ENCODE measurements at places on chromosomes 13 and 19.

DNA sequence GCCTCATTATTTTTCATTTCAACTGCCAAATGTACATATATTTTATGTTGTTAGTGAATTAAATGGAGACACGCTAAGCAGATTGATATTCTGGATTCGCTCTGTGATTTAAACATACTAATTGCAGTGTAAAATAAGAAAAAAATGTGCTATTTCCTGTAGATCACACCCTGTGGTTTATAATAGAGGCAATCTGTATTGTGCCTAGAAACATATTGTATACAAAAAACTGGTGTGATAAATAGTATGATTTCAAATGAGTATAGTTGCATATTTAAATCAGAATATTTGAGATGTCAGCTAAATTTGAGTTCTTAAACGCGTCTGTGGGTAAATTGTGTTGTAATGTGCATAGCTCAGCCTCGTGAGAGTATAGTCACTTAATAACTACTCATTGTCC lies 643.9 kb downstream of the TBC1D4 start:
- DNase-seq, result no peak

GRCh38 chr19:42553292-42554045 lies 25.2 kb upstream of the CEACAM1 start:
- DNase-seq, result no peak

DNA sequence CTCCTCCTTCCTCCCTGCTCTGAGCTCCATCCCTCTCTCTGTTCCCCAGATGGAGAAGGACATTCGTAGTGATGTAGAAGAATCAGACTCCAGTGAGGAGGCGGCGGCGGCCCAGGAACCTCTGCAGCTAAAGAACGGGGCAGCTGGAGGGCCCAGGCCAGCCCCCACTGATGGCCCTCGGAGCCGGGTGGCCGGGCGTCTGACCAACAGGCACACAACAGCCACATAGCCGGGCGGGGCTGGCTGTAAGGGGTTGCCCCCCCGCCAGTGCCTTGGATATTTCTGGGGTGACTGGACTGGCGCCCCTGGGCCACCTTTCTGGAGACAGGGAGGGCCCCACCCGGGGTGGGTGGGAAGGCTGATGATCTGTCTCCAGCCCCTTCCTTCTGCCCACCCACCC lies 46.3 kb downstream of the CD320 start:
- no peak for DNase-seq

GRCh38 chr13:45206340-45206739 lies 5.5 kb upstream of the KCTD4 start:
- no peak for DNase-seq

DNA sequence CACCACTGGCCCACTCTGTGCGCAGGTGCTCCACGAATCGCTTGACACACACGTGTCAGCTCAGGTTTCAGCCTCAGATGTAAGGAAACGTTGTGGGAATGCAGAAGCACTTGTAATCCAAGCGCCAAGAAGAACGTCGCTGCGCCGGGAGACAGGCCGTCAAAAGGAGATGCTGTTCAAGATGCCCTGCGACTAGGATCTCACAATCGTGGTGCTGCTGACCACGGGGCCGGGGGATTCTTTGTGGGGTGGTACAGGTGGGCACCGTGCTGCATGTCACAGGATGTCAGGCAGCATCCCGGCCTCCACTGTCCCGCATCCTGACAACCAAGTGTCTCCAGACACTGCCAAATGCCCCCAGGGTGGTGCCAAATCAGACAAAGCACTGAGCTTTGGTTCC lies 16.9 kb upstream of the SIGLEC11 start:
- no peak for DNase-seq

DNA sequence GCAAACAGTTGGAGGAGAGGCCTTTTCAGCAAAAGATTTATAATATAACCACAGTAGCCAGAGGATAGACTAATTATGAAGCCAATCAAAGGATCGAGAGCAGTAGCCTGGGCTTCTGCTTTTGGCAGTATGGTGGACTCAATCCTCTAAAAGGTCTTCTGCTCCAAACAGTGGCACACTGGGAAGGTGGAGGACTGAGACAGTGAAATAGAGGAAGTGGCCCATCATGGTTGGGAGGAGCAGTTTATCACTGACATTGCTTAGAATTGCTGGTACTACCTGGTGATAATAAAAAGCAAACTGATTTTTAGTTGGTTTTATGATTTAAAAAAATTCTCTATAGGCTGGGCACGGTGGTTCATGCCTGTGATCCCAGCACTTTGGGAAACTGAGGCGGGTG lies 20.9 kb upstream of the PLAUR start:
- DNase-seq, result no peak

- DNase-seq, result no peak
Measured at GRCh38 chr13:25692099-25692498, 320.3 kb downstream of the ATP8A2 start.

GRCh38 chr13:75445717-75446499 lies 36.1 kb downstream of the TBC1D4 start:
- no peak for DNase-seq

- DNase-seq, result no peak
Measured at GRCh38 chr19:39997638-39998216, 867 bp downstream of the ZNF546 start.

DNA sequence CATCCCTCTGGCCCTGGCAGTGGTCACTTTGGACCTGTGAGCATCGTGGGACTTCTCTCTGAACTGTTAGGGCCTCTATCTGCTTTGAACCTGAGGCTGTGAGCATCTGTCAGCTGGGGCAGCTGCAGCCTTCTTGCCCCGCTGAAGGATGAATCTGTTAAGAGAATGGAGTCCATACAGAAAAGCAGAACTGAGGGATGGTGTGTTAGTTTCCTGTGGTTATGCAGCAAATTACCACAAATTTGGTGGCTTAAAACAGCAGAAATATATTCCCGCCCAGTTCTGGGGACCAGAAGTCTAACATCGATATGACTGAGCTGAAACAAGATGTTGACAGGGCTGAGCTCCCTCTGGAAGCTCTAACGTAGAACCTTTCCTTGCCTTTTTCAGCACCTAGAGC lies 1.6 kb upstream of the ZNF497 start:
- no peak for DNase-seq

DNA sequence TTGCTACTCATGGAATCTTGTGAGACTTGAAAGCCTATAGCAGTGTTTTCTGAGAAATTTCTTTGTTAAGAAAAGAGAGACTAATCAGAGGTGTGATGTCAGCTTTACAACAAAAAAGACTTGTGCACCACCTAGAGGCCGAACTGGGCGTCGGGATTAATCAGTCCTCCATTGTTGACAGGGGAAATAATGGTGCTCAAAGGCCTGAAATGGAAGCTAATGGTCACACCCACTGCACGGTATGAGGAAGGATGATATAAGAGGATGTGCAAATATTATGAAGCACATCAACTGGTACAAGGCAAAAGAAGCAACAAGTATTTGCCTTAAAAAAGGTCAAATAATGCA lies 480.2 kb upstream of the MIR17HG start:
- DNase-seq, result peak; percentile 67

DNA sequence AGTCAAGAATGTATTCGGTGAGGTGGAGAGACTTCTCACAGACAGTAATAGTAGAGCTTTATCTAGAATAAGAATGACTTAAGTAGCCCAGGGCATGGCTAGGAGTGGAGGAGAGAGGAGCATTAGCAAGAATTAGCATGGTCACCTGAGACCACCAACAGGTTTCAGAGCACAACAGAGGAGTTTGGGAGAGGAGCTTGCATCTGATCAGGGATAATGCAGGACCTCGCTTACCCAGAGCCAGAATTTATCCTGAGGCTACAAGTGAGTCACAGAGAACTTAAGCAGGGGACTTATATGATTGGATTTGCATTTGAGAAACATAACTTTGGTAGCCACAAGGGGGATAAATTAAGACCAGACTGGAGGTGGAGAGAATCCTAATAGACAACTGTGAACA lies 102.1 kb upstream of the FNDC3A start:
- DNase-seq, result no peak

- DNase-seq, result no peak
Measured at GRCh38 chr13:29180055-29180454, 359.9 kb downstream of the MTUS2 start.

DNA sequence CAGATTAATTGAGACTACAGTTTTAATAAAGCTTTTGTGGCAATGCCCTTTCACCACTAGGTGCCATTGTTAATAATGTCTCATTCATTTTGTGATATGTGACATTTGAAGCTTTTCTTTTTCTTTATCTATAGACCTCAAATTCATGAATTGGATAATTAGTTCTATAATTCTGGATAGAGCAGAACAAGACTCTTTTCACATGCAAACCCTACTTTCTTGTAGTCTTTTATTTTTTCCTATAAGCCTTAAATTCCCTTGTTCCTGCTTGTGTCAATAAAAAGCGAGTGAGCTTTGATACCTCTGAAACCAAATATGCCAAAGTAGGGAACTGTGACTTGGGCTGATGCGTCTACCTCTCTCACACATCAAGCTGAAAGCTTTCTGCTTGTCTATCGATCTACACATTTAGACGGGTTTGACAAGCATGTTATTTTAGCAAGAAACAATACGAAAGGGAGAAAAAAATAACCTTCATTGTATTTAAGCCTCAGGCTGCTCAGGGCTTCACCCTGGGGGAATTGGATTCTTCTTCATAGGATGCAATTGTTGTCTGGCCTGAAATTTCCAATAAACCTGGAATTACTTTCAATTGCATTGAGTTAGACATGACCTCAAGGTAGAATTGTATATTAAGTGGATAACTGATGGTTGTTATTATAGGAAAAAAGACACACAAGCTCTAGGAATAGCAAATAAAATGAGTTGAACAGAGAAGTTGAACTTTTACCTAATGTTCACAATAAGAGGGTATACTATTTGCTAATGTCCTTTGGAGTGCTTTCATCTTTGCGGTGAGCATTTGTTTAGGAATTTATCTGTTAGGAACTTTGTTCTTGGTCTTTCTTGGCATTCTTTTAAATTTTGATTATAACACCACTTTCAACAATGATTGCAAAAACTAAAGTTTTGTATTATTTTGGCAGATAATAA lies 1150.2 kb upstream of the PCDH9 start:
- DNase-seq, result no peak

DNA sequence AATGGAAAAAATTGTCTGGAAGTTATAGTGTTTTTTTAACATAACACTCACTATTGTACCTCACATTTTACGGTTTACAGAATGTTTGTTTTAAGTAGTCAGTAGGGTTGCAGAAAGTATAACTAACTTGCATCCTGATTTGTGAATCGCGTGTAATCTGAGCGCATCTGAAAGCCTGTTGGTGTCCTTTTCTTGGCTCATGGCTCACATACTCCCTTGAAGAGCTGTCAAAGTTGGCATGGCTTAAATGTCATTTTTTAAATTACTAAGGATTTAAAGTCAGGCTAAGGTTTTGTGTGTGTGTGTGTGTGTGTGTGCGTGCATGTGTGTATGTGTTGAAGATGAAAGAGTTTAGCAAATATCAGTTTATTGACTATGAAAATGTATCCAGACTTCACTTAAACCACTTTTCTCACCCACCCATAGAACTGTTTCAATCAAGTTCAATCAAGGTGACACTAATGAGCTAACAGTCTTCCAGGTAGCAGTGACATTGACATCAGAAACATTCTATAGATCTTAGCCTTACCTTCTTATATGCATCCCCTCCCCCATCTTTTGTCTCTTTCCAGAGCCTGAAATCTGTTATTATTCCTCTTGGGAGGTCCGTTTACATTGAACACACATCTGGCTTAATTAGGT lies 480.4 kb upstream of the SGCG start:
- no peak for DNase-seq

GRCh38 chr19:4390567-4391305 lies 9.6 kb downstream of the SH3GL1 start:
- DNase-seq, result no peak

- no peak for DNase-seq
Measured at GRCh38 chr13:74767050-74767449, 632.8 kb upstream of the KLF12 start.

DNA sequence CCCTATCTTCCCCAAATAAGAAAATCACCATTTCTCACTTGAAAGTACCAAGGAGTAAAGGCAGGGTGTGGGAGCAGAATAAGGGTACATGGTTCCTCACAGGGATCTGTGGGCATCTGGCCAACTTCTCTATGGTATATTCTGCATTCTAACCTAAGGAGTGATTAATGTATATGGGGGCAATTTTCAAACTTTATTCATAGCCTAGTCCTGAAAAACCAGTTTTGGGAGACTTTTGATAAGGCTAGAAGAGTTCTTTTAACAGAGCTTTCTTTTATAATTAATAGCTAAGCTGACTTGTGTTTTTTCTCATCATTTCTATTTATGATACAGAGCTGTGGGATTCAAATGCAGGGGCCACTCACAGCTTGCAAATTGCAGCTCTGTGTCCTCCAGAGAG lies 852 bp downstream of the SCEL start:
- DNase-seq, result no peak

GRCh38 chr13:86006317-86006716 lies 207.1 kb upstream of the SLITRK6 start:
- no peak for DNase-seq

DNA sequence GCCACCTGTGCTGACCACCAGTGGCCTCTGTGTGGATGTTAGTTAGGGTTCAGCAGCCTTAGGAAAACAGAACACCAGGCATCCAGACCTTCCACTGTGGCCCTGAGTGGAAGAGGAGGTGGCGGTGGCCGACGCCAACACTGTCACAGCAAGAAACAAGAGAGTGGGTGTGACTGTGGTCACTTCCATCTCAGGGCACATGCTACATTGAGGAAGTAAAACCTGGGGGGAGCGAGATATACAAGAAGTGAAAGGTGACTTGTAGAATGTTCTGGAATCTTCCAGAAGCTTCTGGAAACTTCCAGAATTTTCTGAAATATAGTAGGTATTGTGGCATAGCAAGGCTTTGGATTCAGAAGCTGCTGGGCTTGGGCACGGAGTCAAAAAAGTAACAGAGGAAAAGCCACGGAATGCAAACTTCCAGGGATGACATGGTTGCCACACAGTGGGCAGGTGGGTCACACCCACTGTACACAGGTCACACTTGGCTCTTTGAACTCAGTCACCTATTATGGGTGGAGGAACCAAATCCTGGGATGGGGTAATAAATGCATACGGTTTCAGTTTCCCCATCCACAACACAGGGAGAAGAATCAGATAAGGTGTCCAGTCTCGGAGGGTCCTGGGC lies 24.3 kb downstream of the GNG7 start:
- no peak for DNase-seq

- no peak for DNase-seq
Measured at GRCh38 chr19:42228641-42229040, 8.5 kb downstream of the ZNF526 start.

- DNase-seq, result no peak
Measured at GRCh38 chr13:92804346-92804745, 422.3 kb upstream of the GPC6 start.

- no peak for DNase-seq
Measured at GRCh38 chr13:70385852-70386251, 277.6 kb upstream of the KLHL1 start.

Data from DMS153 (cell line).